ENCODE measurements at places on chromosomes 3 and 15.
A peak's percentile ranks its signal among the peaks of the same experiment; 100 is the strongest.

DNA sequence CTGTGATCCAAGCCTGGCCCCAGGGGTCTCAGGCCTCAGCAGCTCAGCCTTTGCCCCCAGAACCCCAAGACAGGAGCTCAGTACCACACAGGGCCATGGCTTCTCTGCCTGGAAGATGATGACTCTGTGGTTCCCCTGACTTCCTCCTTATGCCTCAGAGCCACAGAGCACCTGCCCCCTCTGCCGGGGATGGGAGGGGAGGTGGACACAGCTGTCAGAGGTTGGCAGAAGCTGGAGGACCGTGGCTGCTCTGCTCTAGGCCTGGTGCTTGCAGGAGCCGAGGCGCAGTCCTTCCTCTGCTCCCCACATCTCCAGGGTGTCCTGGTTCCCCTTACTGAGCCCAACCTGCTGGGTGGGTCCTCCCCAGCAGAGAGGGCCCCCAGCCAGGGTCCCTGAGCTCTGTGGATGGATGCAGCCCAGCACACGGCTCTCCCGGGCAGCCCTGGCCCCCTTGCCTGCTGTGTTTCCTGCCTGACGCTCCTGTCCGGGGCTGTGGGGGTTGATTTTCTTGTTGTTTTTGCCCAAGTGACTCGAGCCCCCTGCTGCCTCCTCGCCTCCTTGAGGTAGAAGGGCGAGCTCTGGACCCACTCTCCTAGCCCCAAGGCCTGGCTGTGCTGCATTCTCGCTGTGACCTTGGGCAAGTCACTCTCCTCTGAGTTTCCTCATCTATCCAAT lies 36.6 kb downstream of the PSTPIP1 start:
- DNase-seq: peak; percentile 35

DNA sequence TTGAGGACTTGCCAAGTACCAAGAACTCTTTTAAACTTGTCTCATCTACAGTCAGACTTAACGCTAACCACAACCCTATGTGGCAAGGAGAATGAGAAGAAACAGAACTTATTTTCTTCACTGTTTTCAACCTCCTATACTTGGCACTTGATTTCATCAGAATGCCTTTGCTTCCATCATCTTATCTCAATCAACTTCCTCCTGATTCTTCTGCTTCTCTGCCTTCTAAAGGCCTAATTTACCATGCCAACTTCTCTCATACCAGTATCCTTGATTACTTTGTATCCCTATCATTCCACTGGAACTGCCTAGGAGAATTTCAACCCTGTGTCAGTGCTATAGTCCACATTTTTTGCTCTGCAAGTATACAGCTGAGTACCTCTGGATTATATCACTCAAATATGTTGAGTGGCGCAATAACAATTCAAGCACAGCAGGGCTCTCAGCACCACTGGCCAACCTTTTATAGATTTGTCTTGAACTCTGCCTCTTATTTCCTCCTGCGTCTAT lies 413.6 kb downstream of the ROBO1 start:
- no peak for DNase-seq

DNA sequence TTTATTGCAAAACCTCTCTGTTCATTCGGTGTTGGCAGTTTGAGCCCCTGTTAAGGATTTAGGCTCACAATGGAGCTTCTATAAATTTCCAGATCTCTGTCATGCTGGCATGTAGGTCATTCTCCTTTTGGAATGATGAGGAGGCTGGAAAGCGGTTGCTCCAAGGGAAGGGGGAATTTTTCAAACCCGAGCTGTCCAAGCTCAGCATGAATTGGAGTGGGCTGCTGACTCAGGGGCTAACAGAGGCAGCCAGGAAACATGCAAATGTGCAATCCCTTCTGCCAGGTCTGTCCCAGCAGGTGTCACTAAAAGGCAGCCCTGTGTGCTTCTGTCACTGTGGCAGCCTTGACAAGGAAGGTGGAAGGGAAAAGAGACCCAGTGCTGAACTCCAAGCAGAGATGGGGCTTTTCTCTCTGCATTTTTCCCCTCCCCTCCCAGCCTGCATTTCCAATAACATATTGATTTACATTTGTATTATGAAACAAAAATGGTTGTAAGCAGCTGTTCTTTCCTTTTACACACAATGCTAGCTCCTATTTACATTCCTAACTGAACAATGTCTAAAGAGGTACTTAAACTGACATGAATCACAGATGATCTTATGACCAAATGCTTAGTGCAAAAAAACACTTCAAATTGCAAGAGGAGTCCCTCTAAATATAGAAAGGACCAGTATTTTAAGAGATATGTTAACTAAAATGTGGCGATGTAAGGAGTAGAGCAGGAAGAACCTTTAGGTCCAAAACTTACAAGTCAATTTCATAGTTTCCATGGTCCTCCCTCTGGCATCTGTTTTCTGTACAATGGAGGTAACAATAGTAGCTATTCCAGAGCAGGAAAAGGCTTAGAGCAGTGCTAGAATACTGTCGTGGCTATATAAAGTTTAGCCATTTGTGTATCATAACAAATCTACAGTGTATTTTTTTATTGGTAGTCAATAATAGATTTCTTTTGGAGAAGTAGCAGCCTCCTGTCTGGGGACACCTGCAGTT lies 84.5 kb upstream of the ATP10A start:
- DNase-seq: no peak

DNA sequence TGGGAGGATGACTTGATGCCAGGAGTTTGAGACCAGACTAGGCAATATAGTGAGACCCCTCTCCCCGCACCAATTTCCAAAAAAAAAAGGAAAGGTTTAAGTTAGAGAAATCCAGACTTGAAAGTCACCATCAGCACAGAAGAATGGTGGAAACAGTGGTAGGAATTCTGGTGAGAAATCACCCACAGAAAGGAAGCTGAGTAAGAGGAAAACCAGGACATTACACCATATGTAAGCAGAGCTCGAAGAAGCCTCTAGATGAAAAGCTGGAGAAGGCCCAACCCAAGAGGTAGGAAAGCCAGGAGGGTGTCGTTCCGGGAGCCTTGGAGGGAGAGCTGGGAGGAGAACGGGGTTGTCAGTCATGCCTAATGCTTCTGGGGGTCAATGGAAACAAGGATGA lies 40.5 kb downstream of the RASGRP1 start:
- DNase-seq: no peak

DNA sequence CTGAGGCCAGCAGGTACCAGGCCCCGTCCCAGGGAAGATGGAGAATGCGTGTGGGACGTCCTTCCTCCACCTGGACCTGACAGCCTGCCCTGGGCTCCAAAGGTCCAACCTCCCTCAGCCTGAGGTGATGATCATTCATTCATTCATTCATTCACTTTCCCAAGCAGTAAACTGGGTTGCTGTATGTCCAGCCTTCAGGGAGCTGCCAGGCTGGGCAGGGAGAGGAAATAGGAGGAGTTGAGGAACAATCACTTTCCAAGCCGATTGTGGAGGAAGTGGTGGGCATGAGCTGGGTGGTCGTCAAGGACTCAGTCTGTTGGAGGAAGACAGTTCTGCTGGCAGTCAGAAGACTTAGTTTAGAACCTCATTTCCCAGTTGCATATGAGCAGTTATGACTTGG lies 10.2 kb upstream of the CCDC33 start:
- no peak for DNase-seq

GRCh38 chr3:113249111-113249510 lies 37.8 kb downstream of the BOC start:
- DNase-seq: no peak

DNA sequence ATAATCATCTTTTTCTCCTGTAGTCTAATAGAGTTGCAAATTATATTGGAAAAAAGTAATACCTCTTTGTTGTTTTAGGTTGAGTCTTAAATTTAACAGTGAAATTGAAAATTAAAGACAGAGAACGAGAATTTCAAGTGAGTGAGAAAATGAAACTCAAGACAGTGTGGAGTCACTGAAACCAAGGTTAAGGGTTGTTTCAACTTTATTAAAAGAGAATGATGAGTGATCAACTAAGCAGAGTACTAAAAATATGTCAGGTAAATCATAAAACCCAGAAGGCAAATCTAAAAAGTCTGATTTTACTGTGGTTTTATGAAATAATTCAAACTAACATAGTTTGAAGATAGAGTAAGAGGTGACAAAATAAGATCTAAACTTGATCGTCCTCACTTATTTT lies 782.5 kb upstream of the SEMA6D start:
- no peak for DNase-seq

All from GM18507 (cell line).